ENCODE measurements at places on chromosomes 5 and 9.

DNA sequence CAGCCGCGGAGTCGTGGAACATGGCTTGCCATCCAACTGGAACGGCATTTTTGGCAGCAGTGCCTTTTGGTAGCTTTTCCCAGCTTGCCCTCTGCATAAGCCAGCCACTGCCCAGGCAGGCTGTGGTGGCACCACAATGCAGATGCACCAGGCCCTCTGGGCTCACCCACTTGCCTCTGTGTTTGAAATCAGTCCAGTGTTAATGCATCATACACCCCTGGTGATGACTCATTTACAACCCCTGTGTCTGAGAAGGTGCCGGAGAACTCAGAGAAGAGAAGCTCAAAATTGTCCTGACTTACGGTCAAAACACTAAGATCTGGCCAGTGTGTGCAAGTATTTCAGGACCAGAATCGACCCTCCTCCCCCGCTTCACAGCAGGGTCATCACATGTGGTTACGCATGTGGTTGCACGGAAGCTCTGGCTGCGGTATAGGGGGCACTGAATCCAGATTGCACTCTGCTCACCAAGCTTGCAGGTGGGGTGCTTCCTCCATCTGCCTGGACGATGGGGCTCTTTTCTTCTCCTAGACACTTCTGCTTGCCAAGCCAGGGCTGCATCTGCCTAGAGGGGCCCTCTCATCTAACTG lies 66.5 kb upstream of the SMIM15 start:
- no peak for DNase-seq

DNA sequence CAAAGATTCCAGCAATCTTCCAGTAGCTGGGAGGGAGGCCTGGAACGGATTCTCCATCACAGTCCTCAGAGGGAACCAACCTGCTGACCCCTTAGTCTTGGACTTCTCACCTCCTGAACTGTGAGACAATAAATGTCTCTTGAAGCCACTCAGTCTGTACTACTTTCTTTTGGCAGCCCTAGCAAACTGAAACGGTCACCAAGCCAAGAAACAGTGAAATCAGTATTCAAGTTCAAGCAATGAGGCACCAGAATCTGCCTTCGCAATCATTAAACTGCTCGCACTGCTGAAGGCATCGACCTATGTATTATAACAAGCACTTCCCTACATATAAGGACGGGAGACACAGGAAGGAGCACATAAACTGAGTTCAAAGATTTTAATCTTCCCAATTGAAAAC lies 120.6 kb upstream of the PUM3 start:
- DNase-seq, result no peak

- no peak for DNase-seq
Measured at GRCh38 chr5:123485275-123485674, 26.7 kb upstream of the CSNK1G3 start.

DNA sequence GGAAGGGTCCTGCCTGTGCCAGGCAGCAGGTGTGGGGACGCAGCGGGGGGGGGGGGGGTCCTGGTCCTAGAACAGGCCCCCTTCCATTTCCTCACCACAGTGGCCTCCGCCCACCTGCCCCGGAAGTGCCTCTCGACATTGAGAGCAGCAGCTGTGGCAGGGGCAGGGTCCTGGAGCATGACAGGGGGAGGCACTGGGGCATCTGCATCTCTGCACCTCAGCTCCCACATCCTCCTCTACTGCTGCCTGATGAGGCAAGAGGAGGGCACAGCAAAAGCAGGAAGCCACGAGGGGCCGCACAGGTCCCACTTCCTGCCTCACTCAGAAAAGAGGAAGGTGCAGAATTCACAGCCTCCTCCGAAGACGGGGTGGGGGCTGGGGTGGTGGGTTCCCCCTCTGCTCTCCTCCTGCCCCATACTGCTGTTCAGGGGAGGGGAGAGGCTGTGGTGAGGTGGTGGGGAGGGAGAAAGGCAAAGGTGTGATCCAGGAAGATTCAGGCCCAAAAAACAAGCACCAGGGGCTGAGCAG lies 14.8 kb downstream of the AKNA start:
- no peak for DNase-seq

DNA sequence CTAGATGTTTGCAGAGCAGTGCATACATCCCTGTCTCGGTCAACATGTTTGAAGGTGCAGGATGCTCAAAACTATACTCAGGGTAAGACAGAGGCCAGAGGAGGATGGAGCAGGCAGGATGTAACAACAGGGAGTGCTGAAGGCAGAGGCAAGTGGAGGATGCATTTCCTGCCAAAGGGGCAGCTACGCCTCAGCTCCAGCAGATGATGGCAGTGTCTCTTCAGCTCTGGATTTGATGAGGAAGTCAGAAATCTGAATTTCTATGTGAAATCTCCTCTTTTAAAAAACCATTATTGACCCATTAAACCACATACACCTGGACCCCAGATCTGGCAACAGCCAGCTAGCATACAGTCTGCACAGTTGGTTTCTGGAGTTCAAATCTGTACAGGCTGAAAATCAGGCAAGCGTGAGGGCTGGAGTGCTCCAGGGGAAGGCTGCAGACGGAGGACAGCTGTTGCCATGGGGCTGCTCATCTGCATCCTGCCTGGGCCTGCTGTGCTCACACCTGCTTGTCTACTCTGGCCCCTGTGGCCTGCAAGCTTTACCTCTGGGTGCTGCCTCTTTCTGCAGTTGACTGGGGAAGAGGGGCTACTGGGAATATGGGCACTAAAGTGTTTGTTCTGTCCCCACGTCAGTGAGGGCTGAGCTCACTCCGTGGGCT lies 152.9 kb upstream of the SLC28A3 start:
- DNase-seq, result no peak

All from NCI-H2081 treated with DMSO at 0.1 percent for 48 hours (cell line).